Epithelial cell of proximal tubule (primary cell): ENCODE measurements at places on chromosomes 1 and 21. TPM values are rescaled to one million over a fixed set of nuclear protein-coding genes. Genes with fewer than 3 reads are reported as not detected.

GRCh38 chr1:63916485-63917360, 142.9 kb downstream of the ROR1 start:
- DNase-seq = no peak

DNA sequence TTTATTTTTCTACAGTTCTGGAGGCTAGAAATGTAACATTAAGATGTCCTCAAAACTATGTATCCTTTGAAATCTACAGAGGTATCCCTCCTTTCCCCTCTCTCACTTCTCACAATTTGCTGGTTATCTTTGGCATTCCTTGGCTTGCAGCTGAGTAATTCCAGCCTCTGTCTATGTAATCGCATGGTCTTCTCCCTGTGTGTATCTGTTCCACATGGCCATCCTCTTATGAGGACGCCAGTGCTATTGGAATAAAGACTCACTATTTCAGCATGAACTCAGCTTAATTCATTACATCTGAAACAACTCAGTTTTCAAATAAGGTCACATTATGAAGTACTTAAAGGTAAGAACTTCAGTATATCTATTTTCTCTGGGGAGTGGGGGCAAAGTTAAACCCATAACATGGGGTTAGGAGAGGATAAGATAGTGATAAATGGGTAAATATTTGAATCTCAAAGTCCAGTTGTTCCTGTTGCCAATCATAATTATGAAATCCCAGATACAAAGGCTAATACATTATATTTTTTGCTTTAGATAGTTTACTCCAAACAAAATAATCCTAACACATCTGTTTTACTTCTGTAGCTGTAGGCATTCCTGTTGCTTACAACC, 1290.8 kb downstream of the NCAM2 start:
- no peak for DNase-seq

- no peak for DNase-seq
Measured at GRCh38 chr21:45347712-45348499, 57.1 kb upstream of the COL18A1 start.

DNA sequence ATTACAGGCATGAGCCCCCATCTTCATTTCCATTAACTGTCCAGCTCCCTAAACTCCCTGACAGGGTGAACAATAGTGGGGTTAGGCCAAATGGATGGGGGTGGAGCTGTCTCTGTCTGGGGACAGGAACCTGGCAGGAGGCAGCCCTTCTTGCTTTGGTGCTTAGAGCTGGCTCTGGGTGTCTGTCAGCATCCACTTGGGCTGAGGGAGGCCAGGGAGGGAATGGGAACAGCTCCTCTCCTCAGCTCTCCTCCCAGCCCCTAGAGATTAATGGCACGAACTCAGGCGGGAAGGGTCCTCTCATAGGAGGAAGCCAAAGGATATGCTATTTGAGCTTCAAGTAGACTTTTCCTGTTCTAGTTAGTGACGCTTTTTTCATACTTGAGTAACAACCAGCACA, 11.1 kb upstream of the ETV3L start:
- no peak for DNase-seq

DNA sequence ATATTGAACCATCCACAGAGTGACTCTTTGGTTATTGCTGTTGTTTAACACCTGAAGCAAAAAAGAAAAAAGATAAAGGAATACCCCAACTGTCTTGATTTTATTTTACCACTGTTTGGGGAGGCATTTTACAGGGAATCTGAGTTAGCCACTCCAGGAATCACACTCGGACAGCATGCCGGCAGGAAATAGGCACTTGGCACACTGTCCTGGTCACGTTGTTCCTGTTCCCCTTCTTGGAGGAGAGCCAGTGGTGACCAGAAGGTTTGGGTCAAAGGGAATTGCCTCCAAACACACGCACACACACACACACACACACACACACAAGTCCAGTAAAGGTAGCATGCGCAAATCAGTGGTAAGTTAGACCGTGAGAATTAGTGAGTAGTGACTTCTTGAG, 13.8 kb downstream of the RGS4 start:
- DNase-seq = no peak

DNA sequence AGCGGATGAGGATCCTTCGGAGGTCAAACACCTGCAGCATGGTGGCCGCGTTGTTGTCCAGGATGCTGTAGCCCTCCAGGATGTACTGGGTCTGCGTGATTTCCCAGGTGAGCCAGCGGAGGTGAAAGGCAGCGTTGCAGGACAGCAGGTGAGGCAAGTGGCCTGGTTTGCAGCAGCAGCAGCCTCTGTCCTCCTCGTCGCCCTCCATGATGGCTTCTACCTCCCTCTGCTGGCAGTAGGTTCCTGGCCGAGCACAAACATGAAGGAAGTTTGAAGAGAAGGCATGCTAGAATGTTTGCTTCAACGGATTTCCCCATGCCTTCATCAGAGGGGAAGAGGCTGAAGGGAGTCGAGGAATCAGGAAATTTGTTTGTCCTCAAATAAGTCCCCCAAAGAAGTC, 74.7 kb downstream of the NTPCR start:
- DNase-seq = no peak

DNA sequence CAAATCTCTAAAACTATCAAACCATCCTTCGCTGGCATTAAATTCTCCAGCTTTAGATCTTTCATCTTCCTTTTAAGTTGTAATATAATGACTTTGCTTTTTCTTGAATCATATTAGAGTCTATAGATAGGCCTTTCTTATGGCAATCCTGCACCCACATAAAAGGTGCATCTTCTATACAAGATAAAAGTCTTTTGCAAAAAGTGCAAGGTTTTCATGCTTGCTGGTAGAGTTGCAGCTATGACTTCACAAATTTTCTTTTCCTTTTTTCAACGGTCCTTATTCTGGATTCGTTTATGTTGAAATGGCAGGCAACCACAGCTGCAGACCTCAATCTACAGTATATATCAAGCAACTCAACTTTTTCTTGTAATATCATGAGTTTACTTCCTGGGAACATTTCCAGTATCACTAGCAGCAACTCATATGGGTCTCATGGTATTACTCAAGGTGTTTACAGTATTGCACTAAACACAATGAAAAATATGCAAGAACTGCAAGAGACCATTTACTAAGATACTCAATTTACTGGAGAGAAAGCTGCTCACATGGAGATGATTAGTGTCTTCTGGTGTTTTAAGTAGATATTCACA, 22.1 kb downstream of the OMA1 start:
- DNase-seq = no peak

The LRRC39 gene
- total RNA-seq = 0.07 TPM in 1 of 2 replicates, not detected in the other

DNA sequence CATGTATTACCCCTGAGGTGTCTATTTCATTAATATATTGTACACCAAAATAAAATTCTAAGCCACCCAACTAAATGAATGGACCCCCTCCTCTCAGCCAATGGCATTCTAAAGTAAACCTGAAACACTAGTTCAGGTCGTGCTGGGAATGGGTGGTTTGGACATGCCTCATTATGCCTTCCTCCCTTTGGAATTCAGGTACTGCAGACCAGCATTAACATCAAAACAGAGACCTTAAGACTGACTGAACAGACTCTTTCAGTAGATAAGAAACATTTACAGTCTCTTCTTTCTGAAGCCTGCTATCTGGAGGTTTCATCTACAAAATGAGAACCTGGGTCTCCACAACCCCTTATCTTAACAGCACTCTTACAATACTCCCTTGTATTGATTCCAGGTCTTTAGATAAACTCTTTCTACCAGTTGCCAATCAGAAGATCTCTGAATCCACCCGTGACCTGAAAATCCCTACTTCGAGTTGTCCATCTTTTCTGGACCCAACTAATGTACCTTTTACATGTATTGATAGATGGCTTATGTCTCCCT, 93.6 kb downstream of the PKN2 start:
- no peak for DNase-seq

DNA sequence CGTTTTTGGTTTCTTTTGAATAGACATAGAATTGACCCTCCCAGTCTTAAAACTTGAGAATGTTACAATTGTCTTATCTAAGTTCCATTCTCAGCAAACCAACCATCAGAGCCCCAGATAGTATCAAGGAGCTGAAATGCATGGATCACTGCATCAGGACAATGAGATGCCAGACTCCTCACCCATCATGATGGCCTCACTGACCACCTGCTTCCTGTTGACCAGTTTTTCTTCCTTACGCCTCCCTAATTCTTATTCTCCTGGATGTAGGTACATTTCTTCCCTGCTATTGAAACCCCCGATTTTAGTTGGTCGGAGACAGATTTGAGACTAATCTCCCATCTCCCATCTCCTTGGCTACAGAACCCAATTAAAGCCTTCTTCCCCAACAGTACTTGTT, 17.7 kb downstream of the MATN1 start:
- no peak for DNase-seq

GRCh38 chr1:205435578-205436573, 14.0 kb upstream of the LEMD1 start:
- DNase-seq = no peak

The TRAF3IP3 gene
- total RNA-seq = not detected in 2 replicates

DNA sequence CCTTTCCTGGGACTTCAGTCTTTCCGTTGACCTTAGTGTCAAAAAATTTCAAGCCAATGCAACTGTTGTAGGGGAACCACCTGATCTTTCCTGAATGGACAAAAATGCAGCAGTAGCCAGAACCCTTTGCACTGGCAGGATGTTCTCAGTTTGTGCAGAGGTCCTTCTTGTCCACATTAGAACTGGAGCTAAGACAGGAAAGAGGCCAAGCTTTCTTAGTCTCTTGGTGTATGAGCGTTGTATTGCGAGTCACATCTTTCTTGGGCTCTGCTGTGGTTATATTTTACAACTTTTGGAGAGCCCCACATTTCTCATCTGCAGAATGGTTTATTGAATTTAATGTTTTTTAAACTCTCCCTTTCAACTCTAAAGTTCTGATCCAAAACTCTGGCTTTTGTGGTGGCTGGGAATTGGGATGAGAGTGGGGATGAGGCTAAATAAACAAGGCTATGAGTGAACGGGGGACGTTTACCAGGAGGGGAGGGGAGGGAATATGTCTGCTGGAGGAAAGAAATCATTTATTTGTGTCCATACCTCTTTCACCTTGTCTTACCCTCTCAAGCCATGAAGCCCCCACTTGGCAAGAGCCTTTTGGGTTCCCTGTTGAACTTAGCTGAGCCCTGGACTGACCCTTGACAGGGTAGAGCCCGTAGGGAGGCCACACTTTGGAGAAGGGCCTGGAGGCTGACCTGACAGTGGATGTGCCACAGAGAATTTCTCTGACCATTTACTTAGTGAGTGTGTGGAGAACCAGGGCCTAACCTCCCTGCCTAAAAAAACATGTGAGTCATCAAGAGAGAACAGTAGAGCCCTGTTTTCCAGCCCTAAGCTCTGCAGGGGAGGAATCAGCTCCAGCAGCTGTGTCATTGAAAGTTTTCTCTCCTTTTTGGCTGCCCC, 586 bp downstream of the CHI3L2 start:
- DNase-seq = peak; percentile 60

The KRTAP19-3 gene
- not detected in 2 replicates for total RNA-seq

DNA sequence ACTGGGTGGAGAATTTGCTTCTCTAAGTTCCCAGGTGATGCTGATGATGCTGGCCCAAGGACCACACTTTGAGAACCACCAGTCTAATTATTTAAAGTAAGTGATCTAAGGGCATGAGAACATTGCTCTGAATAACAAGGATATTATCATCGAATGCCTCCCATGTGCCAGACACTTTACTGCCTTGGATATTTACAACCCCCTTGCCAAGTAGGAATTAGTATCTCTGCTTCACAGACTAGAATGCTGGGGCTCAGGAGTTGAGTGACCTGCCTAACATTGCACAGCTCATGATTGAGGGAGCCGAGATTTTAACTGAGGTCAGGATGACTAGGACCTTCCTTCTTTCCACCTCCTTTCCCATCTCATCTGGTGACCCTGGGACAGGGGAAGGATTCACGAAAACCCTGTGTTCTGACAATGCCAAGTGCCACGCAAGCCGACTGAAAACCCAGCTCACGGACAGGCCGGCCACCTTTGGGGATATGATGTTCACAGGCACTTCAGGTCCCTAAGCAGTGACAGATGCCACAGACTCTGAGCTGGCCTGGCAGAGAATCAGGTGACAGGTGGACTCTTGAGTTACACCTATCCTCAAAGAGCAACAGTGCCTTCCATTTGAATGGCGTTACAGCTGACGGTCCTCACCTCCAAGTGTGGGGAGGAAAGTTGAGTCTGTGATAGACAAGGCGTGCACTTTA, 230.7 kb downstream of the TOMM20 start:
- no peak for DNase-seq

The CCDC30 gene
- total RNA-seq = 0.06 and 0.07 TPM in 2 replicates

DNA sequence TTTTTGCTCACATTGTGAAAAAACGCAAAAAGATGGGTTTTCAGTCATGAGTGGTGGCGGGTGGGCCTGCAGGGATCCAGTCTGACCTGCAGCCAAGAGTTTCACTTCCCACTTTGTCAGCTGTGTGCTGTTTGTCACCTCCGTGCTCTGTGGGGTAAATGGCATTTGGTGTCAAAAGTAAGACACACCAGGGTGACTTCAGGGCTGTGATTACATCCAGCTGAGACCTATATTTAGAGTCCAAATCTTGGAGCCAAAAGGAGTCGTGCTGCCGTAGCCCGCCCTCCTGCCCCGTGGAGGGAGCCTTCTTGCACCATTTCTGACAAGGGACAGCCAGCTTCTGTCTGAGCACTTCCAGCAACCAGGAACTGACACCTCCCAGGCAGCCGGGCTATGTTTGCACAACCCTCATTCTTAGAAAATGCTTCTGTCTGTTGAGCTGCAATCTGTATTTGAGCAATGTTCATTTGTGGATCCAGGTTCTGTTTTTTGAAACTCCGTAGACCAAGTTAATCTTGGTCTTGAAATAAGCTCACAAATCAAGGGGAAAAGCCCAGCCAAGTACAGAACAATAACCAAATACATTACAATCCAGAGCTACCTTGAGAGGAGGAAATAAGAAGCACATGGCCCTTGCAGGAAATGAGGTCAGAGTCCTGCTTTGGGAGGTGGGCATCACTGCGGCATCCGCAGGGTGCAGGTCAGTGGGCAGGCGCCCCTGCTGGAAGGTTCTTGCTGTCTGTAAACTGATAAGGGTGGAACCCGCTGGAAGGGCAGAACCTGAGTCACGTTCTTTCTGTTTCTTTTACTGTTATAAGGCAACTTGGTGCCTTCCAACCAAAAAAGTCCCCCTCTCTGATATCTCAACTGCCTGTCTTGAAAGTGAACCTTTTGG, 14.4 kb downstream of the ABCG1 start:
- no peak for DNase-seq

DNA sequence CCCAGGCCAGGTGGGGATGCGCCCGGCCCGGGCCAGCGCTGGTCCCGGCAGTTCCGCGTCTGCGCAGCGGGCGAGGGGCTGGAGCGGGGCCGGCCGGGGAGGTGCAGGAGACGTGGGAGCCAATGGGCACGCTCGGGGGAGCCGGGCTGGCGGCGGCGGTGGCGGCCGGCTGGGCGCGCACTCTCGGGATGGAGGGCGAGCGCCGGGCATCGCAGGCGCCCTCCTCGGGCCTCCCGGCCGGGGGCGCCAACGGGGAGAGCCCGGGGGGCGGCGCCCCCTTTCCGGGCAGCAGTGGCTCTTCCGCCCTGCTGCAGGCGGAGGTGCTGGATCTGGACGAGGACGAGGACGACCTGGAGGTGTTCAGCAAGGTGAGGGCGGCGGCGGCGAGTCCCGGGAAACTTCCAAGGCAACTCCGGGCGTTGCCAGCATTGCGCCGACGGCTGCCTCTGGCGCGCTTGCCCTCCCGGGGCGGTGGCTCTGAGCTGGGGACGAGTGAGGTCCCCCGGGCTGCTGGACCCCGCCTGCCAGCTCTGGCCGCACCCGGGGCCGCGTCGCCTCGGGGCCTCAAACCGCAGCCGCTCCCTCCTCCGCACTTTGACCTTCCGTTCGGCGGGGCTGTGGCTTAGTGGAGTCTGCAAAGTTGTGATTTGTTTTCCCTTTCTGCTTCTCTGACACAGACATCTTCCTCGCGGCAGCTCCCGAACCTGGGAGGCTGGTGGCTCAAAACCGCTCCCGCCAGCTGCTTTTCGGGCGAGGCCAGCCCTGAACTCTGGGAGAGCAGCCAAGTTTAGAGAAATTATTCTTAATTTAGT, at the start of gene SNX7:
Gene SNX7, plus strand, starts transcription at position 178 of the 812 bp plus-strand sequence. Its CDS starts 11 bp downstream, at position 189.
- no peak for DNase-seq

GRCh38 chr1:209871430-209871829, 43.7 kb downstream of the UTP25 start:
- no peak for DNase-seq
